Activated T-helper 1 cell treated with Interleukin-2 at 50 U/mL for 16 hours (primary cell): ENCODE measurements at places on chromosomes 2 and 18.

GRCh38 chr2:133941666-133942065 lies 312.2 kb upstream of the MGAT5 start:
- no peak for DNase-seq

- DNase-seq: no peak
Measured at GRCh38 chr2:86138736-86139625, 32.9 kb downstream of the PTCD3 start.

GRCh38 chr2:112582314-112582746 lies 2.1 kb upstream of the CHCHD5 start:
- no peak for DNase-seq

DNA sequence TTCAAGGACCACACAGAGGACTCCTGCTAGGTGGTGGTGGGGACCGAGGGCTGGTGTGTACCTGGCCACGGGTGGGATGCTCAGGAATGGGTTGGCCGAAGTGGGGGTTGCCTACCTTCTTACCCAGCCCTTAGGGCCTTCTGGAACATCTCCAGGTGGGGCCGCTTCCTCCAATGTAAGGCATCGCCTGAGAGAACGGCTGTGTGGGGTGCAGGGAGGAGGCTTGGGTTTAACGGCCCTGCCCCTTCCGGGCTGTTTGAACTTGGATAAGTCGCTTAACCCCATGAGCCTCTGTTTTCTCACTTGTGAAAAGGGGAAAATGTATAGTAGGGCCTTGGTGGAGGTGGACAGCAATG lies 35.0 kb downstream of the EMILIN2 start:
- DNase-seq: no peak

DNA sequence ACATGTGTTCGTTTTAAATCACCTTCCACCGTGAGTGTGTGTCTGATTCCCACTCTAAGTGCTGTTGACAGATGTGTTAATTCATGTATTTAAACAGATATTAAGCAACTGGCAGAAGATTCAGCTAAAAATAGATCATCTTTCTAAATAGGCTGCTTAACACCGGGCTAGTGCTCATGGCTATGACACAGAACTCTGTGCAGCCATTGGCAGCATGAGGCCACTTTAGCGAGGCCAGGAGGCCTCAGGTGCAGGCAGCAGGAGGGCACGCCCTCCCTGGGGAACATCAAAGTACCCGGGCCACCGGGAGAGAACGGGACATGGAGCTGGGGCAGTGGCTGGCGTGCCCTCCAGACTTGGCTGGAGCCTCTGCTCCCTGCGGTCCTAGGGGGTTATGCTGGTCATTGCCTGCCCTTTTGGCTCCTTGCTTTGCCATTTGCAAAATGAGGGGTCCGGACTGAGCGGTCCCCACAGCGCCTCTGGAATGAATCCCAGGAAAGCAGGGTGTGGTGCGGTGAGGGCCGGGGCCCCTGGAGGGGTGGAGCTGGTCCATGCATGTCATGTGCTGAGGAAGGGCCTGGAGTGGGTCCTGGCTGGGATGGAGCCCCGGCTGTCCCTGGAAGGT lies 62.8 kb upstream of the HDAC4 start:
- DNase-seq: no peak

GRCh38 chr18:2920546-2921343 lies 73.9 kb downstream of the EMILIN2 start:
- DNase-seq: no peak

DNA sequence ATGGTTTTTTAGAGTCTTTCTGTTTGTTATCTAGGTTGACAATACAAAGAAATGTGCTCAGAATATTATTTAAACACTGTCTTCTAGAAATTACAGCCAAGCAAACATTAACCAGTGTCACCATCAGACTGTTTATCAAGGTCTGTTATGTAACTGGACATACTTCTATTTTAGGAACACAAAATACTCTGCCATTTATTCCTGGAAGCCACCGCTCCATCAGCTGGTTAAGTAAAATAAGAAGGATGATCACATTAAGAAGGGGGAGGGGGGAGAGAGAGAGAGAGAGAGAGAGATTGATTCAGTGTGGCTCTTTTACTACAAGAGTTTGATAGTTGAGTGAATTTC lies 47.9 kb downstream of the MBP start:
- DNase-seq: no peak

GRCh38 chr2:231642631-231643494 lies 50.2 kb downstream of the TEX44 start:
- peak; percentile 9 for DNase-seq

DNA sequence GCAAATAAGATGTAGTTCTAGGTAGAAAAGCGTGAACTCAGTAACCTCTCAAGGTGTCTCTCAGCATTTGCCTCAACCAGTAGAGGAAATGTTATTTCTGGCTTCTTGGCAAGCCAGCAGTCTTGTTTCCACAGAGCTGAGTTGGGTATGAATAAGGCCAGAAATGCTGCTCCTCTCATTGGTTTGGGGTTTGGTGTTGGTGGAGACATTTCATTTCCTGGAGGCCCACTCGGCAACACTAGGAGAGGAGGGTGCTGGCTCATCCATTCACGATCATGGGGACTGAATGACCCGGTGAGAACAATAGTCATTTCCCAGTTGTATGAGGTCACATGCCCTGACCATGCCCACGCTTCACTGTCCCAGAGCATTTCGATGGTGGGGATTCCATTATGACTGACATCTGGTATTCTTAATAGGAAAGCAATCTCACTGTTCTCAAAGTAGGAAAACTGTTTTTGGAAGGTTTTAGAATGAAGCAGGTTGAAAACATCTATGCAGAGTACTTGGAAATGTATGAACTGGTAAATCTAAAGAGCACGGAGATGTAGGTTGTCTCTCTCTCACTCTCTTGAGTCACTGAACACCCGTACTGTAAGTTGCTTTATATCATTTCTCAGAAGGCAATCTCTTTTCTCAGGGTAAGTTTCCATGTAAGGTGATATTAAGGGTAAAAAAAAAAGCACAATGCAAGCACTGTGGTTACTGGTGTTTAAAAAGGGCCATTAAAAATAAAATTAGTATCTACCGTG lies 37.1 kb upstream of the CTLA4 start:
- DNase-seq: no peak

- no peak for DNase-seq
Measured at GRCh38 chr2:65076345-65076710, 20.1 kb downstream of the CEP68 start.

- DNase-seq: no peak
Measured at GRCh38 chr18:55430026-55430425, 158.0 kb downstream of the TCF4 start.

DNA sequence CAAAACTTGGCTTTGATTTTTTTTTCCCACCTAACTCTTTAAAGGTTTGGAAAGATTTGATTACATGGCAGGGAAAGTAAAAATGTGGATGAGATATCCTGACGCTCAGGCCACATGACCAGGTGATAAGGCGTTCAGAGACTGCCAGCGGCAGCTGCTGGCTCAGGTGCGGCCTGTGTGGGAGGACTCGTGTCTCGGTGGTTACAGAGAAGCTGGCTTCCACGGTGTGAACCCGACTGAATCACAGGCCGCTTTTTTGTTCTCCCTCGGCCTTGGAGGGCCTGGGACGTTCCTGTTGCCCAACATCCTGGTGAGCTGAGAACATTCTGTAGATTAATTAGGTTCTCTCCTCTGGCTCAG lies 124.2 kb upstream of the ZNF516 start:
- no peak for DNase-seq
